Endothelial cell (in vitro differentiated cells): ENCODE measurements at places on chromosomes 16 and 17. TPM values are rescaled to one million over a fixed set of nuclear protein-coding genes. Genes with fewer than 3 reads are reported as not detected.

GRCh38 chr16:12339686-12340085, 363.2 kb downstream of the SNX29 start:
- H3K36me3 ChIP-seq = no peaks in the 10 kb centered on the region
- H3K27ac ChIP-seq = no peak overlapping the region
- H3K4me3 ChIP-seq = no peak overlapping the region
- H3K4me1 ChIP-seq = peaks cover 11% of the 10 kb centered on the region
- DNase-seq = no peak
- peaks cover 6% of the 10 kb centered on the region for H3K27me3 ChIP-seq

DNA sequence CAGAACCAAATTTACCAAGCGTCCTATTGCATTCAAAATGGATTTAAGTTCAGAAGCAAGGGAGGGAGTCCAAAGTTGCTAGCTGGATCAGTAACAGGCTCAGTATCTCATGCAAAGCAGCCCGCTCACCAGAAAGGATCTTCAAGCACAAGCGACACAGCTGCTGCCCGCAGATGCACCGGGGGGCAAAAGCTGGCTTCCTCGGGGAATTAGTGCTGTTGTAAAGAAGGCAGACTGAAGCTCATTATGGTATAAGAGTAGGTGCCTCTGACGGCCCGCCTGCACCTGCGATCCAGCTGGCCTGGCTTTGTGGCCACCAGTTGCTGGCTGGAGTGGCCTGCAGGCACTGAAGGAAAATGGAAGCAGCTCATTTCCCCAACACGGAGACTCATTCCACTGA, 128.4 kb upstream of the RCVRN start:
- no peak for DNase-seq
- no peak overlapping the region for H3K27ac ChIP-seq
- peaks cover 7% of the 10 kb centered on the region for H3K4me1 ChIP-seq
- H3K27me3 ChIP-seq = peaks cover 3% of the 10 kb centered on the region
- no peak overlapping the region for H3K4me3 ChIP-seq
- H3K36me3 ChIP-seq = no peaks in the 10 kb centered on the region

The NHLRC4 gene
- 0.69 TPM for total RNA-seq

The PLLP gene
- 3.3 TPM for total RNA-seq

DNA sequence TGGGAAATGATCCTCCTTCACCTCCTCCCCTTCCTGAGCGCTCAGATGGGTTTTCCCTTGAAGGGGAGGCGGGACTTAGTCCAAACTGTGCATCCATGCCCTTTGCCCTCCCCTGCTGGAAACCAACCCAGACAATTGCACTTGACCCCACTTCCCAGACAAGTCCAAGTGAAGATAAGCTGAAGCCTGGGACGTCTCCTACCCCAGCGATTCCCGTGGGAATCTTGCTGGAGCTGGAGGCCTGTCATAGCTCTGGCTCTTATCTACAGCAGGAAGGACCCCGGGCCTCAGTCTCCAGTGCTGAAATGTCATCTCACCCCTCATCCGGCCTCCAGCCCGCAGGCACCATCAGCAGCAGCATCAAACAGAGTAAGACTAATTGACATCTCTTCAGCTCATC, 6.5 kb upstream of the NGFR start:
- no peak for DNase-seq
- H3K4me3 ChIP-seq = no peak overlapping the region
- peaks cover 6% of the 10 kb centered on the region for H3K27me3 ChIP-seq
